HT-29 (cell line): ENCODE measurements at places on chromosomes 2 and 18. TPM values are rescaled to one million over a fixed set of nuclear protein-coding genes. Genes with fewer than 3 reads are reported as not detected.

DNA sequence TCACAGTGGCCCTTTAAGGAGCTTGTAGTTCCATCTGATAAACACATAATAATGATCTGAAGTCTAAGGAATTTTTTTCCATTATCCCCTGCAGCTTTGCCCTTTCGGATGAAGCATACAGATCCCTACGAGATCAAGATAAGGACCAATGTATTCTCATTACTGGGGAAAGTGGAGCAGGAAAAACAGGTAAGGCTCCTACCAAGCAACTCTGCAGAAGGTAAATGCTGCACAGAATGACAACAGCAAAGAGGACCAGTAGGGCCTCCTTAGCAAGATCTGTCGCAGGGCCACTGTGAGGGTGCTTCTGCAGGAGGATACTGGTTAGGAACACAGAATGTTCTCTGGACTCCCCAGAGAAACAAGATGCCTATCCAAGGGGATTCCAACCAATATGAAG, 84.6 kb downstream of the MYO1B start:
- no peak for DNase-seq

GRCh38 chr2:45001869-45002385, 7.3 kb downstream of the SIX2 start:
- DNase-seq: no peak

DNA sequence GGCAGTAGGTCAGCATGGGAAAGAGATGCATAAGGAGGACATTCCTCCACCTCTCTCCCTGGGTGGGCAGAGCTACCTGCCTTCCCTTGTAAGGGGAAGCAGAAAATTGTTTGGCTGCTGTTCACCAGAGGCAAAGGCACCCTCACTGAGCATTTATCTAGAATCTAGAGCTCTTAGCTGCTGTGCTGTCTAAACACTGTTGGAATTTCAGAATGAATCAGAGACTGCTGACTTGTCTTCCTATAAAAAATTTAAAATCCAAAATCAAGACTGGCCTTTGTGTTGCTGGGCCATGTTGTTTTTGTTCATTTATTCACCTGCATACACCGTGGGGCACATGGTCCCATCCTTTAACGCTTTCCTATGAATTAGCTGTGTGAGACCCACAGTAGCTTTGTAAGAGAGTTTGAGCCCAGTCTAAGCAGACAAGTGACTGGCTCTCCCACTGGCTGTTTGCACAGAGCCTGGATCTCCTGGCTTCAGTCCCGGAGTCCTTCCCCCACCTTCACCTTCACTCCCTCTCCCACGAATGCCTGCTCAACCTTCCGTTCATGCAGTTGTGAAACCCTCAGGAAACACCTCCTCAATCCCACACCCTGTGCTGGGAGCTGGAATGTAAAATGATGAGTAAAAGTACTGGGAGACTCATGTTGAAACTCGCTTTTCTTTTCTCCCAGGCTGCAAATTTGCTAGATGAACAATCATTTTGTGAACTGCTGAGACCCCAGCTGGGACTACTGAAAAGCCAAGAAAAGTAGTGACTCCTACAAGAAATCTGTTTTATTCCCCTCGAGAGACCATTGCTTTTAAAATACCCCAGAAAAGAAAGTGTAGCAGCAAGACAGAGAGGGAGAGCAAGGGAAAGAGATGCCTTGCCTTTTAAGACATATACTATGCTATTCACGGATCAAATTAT, 76.2 kb downstream of the FAM168B start:
- DNase-seq: no peak

DNA sequence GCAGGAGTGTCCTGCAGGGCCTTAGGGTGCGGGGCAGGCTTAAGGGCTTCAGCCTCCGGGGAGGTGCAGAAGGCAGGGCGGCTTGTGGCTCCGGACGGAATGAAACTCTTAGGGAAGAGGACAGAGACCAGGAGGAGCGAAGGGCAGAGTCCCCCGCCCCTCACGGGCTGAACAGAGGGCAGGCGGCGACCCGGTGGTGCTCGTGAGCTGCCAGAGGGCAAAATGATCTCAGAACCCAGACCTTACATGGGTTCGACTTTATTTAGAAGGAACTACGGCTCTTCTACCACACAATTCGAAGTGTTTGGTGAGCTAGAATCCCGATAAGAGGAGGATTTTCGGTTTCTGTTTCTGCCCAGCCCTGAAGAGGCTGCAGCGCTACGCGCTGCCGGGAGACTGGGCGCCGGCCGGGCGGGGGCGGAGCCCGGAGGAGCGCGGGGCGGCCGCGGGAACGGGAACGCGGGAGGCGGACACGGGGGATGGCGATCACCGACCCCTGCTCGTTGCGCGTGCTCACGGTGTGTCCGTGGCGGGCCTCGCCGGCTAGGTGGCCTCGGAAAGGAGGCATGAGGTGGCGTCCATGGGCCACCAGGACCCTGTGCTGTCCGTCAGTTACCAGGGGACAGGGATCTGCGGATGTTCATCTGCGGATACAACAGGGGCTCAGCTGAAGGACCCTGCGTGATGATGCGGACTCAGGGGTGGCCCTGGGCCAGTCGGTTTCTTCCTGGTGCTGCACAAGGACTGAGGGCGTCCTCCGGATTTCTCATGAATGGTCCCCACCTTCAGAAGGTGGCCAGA, 4.2 kb upstream of the SP100 start:
- peak; percentile 55 for DNase-seq

GRCh38 chr2:221374234-221374633, 197.9 kb downstream of the EPHA4 start:
- DNase-seq: no peak

Gene NT5DC4
- 1.4 and 1.6 TPM in 2 replicates for total RNA-seq
